G401 (cell line): ENCODE measurements at places on chromosomes 12 and 14.
A peak's percentile ranks its signal among the peaks of the same experiment; 100 is the strongest.

DNA sequence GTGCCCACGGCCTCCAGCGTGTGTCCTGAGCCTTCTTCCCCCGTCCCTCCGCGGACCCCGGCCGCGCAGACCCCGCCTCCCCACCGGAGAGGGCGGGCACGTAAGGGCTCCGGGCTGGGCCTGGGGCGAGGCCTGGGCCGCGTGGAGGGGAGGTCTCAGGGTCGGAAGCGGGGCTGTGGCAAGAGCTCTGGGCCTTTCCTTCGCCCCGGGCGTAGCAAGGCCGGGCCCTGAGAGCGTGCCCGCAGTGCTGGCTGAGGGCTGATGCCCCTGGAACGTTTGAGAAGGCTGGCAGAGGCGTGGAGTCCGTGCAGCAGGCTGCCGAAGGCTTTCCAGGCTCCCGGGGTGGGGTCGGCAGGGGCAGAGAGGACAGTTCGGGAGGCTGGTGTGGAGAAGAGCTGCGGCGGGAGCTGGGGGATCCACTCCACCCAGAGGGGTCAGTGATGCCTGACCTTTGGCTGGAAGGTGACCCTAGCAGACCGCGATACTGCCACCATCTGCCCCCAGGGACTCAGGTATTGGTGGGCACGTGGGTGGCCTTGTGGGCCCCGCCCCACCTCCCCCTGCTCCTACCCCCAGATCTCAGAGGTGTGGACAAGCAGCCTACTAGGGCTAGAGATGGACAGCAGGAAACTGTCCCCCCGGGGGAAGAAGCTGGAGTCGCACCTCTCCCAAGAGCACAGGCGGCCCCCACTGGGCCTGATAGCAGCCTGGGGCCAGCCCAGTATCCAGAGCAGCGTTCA is 558 bp downstream of the TEX22 start:
- no peak for DNase-seq

DNA sequence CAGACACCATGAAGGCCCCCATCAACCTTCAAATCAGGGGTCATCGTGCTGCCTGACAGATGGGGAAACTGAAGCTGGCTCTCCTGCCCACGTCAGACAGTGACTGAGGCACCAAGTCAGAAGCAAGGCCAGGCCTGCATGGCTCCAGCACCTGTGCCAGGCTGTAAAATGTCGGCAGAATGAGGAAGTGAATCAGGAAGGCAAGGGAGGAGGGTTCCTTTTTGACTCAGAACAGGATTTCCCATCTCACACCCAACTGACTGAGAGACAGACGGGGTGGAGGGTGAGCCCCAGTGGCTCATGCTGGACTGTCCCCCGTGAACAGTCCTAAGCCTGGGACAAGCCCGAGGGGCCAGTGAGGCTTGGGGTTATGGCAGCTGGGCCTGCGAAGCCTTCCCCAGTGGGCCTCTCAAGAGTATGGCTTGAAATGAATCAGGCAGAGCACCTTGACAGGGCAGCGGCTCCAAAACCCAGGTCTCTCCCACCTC is 20.9 kb downstream of the SYNE3 start:
- no peak for DNase-seq

DNA sequence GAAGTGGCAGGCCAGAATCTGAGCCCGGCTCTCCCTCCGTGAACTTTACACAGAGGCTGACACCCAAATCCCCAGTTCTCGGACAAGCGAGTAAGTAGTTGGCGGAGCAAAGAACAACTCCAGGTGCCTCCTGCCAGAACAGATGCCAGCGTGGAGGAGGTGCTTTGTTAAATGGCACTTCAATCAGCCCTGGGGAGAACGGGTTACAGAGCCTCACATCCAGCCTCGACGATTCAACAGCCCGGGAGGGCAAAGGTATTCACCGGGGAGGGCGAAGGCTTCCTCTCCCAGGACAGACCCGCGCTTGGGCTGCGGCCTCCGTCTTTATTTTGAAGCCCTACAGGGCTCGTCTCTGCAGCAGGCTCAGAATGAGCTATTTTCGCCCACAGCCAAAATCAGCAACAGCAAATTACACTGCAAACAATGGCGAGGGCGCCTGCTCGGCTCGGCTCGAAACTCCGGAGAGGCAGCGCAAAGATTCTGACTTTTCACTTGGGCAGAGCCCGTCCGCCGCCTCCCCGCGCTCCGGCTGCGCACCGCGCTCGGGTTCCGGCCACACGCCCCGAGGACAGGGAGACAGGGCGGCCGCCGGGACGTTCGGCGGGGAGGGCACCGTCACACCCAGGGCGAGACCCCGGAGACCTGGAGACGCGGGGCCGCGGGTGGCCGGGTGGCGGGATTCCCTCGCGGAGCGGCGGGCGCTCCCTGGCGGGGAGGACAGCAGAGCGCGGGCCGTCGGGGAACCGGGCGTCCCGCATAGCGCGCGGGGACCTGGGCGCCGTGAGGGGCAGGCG is 811 bp downstream of the TMCC3 start:
- peak; percentile 7 for DNase-seq

- DNase-seq, result no peak
Measured at GRCh38 chr12:117547209-117547608, 185.8 kb upstream of the NOS1 start.

- no peak for DNase-seq
Measured at GRCh38 chr14:75615200-75615599, 36.8 kb downstream of the FLVCR2 start.

DNA sequence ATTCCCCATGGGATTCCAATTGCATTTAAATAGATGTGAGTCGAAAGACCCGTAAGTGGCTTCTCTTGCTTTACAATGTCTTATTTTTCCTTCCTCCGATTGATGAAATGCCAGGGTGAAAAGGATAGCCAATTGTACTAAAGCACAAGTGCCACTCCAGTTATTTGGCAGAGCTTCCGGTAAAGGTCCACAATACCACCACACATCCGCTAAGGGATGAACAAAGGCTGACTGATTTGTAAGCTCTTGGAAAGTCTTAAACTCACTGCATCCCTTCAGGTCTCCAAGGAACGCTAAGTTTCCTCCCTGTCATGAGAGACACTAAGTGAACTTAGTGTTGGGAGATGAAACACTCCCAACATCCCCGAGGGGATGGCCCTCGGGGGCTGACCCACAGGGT is 21.2 kb upstream of the RNASE1 start:
- no peak for DNase-seq

DNA sequence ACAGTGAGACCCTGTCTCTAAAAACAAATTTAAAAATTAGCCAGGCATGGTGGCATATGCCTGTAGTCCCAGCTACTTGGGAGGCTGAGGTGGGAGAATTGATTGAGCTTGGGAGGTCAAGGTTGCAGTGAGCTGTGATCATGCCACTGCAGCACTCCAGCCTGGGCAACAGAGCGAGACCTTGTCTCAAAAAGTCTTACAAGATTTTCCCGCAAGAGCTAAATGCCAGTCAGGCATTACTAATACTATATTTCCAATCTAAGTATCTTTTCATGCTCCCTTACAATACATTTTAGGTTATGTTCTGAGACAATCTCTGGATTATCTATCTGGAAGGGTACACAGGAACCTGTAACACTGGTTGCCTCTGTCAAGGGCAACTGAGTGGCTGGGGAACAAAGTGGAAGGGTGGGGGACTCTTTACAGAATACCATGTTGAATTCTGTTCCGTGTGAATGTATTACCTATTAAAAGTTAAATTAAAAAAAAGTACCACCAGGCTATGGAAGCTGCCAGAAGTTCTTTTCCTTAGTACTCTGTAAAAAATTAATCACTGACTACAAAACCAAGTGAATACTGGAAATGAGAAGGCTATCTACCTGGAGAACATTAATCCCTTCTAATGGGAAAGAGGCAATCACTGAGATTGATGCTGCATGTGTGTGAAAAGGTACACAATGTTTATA is 56.7 kb downstream of the BTBD7 start:
- no peak for DNase-seq
